ENCODE measurements at places on chromosomes 6 and 20. TPM values are rescaled to one million over a fixed set of nuclear protein-coding genes. Genes with fewer than 3 reads are reported as not detected.

GRCh38 chr20:40176098-40176841 is 512.8 kb downstream of the MAFB start:
- no peak for DNase-seq

BMP6 gene
- total RNA-seq: 2.8 TPM

GRCh38 chr6:118186672-118187567 is 279.9 kb downstream of the SLC35F1 start:
- no peak for DNase-seq

PAX1 gene
- total RNA-seq: not detected

GRCh38 chr6:135831016-135831415 is 20.5 kb upstream of the PDE7B start:
- DNase-seq: no peak

All from H4 (cell line).